Peyer's patch (tissue), 4 donors: ENCODE measurements at places on chromosomes 16 and 17. TPM values are rescaled to one million over a fixed set of nuclear protein-coding genes. Genes with fewer than 3 reads are reported as not detected.

The DPEP3 gene
- total RNA-seq, result not detected

The HOXB7 gene
- total RNA-seq, result 10.7 TPM

The HCRT gene
- not detected for total RNA-seq

GRCh38 chr17:2453325-2453724 is 52.5 kb upstream of the MNT start:
- no peaks in the 10 kb centered on the region for H3K4me1 ChIP-seq
- H3K36me3 ChIP-seq, result no peaks in the 10 kb centered on the region
- H3K4me3 ChIP-seq, result no peak overlapping the region
- DNase-seq, result no peak
- H3K27ac ChIP-seq, result no peak overlapping the region
